Testis (tissue), 5 donors: ENCODE measurements at places on chromosomes 4 and X. TPM values are rescaled to one million over a fixed set of nuclear protein-coding genes. Genes with fewer than 3 reads are reported as not detected.

Gene SLC25A4
- 60.5 TPM for total RNA-seq

Gene CPLX1
- total RNA-seq: 8.2 TPM

Gene SMC1A
- total RNA-seq: 28.8 TPM

Gene CCNA2
- 6.3 TPM for total RNA-seq

Gene PPP2R2C
- 7.9 TPM for total RNA-seq

Gene TIGD2
- total RNA-seq: 9.3 TPM

Gene ARAP2
- 91.0 TPM for total RNA-seq

Gene CT45A1
- 6.6 TPM for total RNA-seq

Gene CXorf65
- 13.2 TPM for total RNA-seq

Gene AFM
- not detected for total RNA-seq

DNA sequence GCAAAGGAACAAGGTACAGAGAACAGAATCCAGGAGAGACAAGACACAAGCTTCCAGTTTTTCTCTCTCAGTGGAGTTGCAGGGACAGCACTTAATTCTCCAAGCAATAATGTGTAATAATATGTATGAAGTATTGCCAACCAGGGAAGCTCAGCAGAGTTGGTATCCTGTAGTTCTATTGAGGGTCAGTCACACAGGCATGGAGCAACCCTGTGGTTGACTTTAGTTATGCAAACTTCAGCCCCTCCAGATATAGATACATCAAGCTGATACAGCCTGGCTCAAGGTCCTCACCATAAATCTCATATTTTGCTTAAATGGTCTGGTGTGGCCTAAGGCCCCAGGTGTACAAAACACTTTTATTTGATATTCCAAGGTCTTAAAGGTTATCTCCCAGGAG, 248.6 kb upstream of the EPHA5 start:
- DNase-seq: no peak

DNA sequence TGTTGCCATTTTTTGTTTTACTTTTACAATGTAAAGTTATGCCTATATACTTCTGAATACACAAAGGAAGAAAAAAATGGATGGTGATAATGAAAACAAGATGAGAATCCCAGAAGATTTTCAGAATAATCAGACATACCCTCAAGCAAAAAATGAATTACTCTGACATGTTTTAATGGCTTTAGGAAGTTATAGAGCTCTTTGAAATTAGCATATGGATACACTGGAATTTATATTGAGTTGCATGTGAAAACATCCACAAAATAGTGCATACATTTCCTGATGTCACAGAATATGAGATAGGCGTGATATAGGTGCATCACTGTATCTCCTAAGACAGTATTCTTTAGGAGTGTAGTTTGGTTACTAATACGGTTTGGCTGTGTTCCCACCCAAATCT, 351.3 kb downstream of the SLC7A11 start:
- DNase-seq: no peak

DNA sequence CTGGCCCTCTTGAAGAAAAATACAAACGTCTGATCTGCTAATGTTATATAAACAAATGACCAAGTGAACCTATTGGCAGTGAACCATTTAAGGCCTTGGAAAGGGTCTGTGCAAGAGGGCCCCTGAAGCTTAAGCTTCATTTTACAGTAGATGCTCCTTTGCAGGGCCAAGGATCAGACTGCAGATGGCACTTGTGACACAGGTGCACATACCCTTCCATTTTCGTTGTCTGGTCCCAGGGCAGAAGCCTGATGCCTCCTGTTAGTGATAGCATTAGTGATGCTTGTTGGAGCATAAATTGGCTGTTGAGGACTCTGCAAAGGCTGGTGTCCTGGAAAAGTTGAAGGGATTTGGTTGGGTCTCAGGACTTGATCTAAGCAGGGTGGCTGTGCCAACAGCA, 46.5 kb downstream of the ETNPPL start:
- DNase-seq: no peak

DNA sequence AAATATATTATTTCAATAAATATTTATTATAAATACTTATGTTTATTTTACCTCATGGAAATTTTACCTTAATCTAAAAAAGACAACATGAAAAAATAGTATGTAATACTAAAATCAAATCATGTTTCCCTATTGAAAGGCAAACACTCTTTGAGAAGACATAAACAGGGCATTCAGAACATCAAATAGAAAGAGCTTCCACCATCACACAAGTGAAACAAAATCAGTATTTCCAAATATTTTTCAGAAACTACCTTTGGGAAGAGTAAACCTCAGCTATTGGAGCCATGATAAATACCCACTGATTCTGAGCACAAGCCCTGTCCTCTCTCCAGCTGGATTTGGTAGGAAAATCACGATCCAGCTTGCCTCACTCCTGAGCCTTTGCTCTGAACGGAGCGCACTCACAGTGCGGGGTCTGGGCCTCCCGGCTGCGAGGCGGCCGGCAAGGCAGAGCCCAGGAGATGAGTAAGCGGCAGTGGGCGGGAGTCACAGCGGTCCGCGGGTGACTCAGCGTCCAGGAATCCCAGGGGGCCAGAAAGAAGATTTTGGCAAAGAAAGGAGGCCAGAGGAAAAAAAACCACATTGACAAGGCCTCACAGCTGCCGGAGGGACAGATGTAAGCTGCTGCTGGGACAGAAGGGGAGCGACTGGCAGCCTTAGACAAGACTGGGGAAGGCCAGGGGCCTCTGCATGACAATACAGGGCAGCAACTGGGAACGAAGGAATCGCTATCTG, 14.7 kb upstream of the ANXA5 start:
- DNase-seq: peak; percentile 86

DNA sequence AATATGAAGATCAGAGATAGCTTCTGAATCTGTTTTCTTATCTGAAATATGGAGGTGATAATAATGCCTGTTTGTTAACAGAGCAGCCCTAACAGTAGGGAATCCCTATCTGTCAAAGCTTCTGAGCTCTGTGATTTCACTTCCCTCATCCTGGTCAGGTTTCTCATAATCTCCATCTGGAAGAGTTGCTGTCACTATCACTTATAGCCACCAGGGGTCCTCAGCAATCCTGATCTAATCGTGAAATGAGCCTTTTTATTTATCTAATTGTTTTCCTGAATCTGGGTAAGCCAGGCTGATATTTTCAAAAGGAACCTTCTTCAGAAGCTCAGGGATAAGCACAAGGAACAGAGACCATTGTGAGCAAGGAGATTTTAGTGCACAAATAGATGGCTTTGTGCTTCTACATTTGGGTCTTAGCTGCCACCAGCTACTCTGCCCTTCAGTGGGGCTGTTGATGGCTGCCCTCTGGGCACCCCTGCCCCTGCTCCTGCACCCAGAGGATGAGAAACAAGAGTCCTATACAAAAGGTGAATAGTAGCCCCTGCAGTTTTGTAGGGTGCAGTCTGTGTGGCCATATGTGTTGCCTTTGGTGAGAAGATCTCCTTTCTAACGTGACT, 196.4 kb upstream of the RADX start:
- peak; percentile 22 for DNase-seq

GRCh38 chr4:26766141-26766540, 94.5 kb upstream of the STIM2 start:
- DNase-seq: no peak

DNA sequence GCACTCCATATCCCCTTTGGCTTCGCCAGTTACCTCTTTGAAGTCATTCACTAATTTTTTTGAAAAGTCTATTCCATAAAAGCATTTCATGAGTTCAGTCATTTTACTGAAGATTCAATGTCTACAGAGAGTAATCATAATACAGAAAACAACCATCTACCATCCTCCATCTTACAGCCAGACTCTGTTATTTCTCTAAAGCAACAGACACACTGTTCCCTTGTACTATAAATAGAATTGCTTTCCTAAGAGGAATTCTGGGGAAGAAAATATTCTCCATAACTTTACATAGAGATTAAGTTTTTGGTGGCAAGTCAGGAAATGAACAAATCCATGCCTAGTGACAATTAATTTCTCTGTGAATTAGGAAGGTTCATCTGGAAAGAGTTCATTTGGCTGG, 37.0 kb downstream of the XK start:
- DNase-seq: no peak

GRCh38 chr4:36237366-36238313, 6.7 kb downstream of the ARAP2 start:
- no peak for DNase-seq

DNA sequence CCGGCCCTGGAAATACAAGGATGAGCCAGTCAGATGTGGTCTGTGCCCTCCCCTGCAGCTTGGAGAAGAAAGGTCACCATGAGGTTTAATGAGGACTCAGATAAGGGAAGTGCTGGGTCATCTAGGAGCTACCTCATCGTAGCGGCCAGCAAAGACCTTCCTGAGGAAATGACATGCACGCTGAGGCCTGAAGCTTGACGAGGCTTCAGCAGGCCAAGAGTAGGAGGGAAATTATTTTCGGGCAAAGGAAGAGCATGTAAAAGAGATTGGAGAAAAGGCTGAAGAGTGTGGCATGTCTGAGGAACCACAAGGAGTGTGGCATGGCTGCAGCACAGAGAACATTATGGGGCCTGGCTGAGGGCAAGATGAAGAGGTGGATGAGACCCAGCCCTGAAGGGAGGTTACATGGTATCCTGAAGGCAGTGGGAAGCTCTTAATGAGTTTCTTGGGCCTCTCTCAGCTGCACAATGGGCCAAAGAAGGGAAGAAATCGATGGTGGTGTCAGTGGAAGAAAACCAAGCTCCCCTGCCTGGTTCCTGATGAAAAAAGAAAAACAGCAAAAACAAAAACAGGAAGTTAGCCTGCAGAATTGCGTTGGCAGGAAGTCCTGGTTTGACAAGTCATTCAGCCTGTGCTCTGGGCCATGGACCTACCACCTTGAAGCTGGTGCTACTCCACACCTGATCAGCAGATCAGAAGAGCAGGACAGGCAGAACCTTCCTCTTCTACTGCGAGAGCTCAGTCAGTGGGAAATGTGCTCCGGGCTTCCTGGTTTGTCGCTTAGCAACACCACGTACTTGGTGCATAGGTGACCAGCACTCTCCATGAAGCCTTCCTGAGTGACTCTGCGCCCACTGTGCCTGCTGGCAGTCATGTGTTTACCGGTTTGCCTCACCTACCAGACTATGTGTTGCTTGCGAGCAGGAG, 134.5 kb upstream of the KLF3 start:
- no peak for DNase-seq

GRCh38 chr4:8157944-8158709, 486 bp downstream of the ABLIM2 start:
- no peak for DNase-seq

- DNase-seq: no peak
These were observed 6.8 kb downstream of the STAP1 start for GRCh38 chr4:67565284-67565683.

GRCh38 chr4:80154545-80154933, 42.8 kb upstream of the PRDM8 start:
- no peak for DNase-seq

DNA sequence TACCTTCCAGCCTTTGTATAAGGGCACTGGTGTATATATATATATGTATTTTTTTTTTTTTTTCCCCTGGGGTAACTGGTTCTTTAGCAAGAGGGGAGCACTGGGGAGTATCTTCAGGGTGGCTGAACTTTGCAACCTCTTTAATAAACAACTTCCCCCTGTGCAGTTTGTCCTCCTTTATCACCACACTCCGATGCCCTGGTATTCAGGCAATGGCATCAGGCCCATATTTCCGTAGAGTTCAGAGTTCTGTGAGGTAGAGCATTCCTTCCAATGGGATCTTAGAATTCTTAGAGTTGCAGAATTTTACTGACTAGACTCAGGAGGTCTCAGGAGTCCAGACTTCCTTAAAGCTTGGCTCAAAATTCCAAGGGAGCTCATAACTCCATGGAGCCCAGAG, 24.6 kb downstream of the NYX start:
- no peak for DNase-seq

GRCh38 chr4:99357948-99358347, 5.4 kb upstream of the ADH1C start:
- no peak for DNase-seq

- DNase-seq: peak; percentile 55
These were observed at the start of gene PDLIM3 for GRCh38 chr4:185534866-185535611. PDLIM3 (minus strand) TSS chr4:185535507; CDS start chr4:185535434, 73 bp downstream.

DNA sequence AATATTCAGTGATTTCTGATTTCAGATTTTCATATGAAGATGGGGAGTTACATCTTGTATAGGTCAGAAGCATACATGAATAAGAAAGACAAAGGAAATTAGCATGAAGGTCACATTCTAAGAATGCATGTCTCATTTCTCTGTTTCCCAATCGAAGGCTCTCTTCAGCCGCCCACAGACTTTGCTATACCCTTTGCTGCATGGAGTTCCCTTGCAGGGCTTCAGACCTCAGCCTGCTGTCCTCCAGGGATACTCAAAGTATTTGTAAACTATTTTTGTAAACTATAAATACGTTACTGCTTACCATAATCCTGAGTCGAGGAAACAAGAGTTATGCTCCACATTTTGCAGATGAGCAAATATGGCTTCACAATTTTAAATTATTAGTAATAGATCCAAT, 738.4 kb downstream of the PCDH18 start:
- DNase-seq: no peak

DNA sequence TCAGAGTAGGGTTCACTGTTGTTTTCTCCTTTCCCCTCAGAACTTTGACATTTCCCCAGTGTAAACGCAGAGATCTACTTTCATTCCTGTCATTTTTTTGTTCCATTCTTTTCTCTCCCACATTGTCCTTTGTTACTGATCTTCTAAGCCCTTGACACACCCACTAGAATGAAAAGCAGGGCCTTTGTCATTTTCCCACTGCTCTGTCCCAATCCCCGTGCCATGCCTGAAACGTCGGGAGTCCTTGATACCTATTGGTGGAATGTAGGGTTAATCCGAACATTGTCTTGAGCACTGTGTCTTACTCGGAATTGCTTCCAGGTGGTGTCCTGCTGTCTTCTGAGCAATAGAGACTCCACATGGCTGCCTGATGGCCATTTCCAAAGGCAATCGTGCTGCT, 887.1 kb upstream of the FRG1 start:
- no peak for DNase-seq

- DNase-seq: no peak
These were observed 54.5 kb upstream of the UGT2B15 start for GRCh38 chr4:68724922-68725321.

DNA sequence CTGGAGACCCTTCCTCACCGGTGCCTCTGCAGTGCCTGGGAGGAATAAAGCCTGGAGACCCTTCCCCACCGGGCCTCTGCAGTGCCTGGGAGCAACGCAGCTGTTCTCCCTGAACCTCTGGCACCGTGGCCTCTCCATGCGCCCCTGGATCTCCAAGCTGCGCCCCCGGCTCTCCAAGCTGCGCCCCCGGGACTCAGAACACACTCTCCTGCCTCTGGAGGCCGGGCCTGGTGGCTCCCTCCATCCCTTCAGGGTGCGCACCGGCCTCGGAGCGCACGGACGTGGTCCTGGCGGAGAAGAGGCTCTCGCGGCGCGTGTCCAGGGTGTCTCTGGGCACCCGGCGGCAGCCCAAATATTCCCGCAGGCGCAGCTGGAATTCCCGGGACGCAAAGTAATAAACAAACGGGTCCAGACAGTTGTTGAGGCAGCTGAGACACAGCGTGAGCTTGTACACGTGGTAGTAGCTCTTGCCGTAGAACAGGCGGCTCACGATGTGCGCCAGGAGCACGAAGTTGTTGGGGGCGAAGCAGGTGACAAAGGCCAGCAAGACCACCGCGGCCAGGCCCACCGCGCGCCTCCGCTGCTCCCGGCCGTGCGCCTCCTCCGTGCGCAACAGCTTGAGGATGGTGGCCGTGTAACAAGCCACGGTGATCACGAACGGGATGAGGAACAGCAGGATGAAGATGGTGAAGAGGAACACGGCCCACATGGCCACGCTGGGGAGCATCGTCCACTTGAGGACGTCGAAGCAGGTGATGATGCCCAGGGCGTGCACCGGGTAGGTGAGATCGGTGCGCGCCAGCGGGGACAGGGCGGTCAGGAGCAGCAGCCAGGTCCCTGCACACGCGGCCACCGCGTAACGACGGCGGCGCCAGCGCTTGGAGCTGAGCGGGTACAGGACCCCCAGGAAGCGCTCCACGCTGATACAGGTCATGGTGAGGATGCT, 12.8 kb upstream of the ASMTL start:
- no peak for DNase-seq
